ENCODE measurements at places on chromosomes 16 and 17.
A peak's percentile ranks its signal among the peaks of the same experiment; 100 is the strongest.

DNA sequence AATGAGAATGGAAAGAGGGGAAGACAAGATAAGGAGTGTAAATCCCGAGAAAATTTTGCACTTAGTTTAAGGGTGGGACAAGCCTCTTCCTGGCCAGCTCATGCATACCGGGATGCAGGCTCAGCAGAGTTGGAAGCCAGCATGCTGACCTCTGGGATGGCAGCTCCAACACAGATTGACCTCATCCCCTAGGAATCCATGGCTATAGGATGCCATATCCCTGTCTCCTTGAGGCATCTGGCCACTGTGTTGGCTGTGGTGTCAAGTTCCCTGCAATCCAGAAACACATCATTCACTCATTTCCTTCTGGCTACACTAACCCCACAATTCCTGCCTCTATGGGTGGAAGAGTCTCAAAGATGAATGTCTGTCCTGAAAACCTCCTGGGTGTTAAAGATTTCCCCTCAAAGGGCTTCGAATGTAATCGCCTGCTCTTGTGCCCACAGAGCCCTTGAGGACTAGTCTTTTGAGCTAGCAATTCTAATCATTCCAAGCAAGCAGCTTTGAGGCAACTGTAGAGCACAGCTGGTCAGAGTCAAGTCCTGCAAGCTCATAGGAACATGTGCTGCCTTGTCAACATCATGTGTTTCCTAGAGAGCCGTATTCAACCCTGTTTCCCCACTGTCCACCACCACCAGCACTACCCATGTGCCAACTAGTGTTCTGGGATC lies 141.4 kb downstream of the PMP22 start:
- DNase-seq = no peak

DNA sequence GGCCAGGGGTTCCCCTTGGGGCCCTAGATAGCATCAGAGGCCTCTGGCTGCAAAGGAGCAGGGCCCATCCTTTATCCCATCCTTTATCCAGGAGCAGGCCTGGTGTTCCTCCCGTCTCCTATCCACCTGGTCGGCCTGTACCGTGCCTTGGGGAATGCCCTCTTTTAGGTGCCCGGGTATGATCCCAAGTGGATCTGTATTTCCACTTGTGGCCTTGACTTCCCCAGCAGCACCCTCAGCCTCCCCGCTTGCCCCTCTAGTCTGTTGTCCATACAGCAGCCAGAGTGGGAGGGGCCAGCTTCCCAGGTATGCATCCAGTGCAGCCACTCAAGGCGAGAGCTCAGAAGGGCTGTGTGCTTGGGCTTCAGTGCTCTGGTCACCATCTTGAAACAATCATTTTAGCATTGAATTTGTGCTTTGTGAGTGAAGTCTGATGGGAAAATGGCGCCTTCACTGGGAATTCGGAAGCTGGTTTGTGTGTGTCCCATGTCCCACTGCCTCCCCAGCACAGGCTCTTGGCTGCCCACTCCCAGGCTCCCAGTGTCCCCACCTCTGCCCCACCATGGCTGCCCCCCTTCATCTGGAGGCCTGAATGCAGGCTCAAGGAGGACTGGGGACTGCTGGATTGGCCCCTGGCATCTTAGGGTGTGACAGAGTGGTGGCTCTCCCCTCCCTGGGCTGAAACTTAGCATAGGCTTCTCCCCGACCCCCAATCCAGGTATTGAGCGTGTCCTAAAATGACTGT lies 3.3 kb upstream of the RNF112 start:
- DNase-seq = no peak

DNA sequence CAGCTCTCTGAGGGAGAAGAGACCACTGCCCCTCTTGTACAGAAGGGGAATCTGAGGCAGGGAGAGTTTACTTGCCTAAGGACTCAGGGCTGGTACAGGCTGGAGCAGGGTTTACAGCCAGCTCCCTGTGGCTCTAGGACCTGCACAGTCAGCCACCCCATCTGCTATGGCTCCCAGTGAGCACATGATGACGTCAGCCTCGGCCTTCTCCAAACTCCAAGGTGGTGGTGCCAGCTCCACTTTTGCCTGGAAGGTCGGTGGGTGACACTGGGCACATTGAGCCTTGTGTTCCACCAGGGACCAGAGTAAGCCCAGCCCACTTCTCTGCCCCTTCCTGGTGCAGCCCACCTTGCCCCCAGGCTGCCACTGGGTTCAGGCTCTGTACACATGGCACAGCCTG lies 202.2 kb downstream of the ENGASE start:
- DNase-seq = no peak

GRCh38 chr16:14292051-14292825 lies 221.1 kb downstream of the MRTFB start:
- DNase-seq = no peak

- DNase-seq = no peak
Observed at GRCh38 chr16:27430923-27431484, 29.0 kb downstream of the IL21R start.

DNA sequence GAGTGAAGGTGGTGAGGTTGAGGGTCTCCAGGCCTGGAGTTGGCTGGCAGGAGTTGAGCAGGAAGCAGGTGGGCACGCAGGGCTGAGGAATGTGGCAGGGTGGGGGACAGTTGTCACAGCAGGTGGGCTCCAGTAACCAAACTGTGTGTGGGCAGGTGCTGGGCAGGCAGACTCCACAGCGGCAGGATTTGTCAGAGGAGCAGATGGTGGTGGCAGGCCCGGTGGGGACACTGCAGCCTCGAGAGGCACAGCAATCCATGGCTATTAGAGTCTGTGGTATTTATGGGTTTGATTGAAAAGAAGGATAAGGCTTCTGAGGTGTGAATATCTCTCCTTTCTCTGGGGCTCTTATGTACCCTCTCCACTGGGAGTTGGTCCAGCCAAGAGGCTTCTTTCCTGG lies at the start of gene KRTAP3-3:
Gene KRTAP3-3, minus strand, starts transcription at position 326 of the 400 bp plus-strand sequence. Its CDS starts 67 bp downstream, at position 259.
- DNase-seq = no peak

DNA sequence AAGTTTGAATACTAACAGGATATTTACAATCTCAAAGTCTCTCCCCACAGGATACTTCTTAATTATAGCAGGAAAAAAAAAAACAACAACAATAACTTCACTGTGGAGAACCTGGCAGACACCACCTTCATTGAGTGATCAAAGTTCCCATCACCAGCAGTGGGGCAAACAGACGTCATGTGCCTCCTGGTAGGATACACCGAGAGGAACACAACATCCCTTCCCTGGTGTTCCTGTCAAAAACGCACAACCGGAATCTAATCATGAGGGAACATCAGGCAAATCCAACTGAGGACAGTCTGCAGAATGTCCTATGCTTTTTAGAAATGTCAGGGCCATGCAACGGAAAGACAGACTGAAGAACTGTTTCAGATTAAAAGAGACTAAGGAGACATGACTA lies 80.0 kb downstream of the ZFHX3 start:
- no peak for DNase-seq

- no peak for DNase-seq
Observed at GRCh38 chr17:22517716-22518115, 825.4 kb downstream of the KCNJ18 start.

GRCh38 chr16:22359679-22360078 lies 14.7 kb downstream of the CDR2 start:
- no peak for DNase-seq

DNA sequence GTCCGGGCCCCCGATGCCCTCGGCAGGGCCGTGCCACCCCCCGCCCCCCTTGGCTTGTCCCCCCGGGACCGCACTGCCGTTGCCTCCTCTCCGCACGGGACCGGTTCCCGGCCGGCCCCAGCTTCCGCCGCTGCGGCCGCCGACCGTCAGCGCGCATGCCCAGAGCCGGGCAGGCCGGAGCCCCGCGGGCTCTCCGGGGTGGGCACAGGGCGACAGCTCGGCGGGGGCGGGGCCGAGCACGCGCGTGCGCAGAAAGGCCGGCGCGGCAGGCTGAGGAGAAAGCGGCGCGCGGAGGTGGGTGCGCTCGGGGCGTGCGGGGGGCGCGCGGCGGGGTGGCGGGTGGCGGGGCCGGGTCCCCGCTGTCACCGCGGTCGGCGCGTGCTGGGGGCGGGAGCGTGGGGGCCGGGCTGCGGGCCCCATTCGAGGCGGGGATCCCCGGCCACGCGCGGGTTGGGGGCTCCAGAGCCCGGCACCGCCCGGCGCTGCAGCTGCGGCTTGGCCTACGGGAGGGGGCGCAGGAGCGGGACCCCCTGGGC lies at the start of gene TBC1D24:
Gene TBC1D24, plus strand, starts transcription at position 251 of the 536 bp plus-strand sequence. CDS start 21,022 bp downstream, outside the sequence.
- DNase-seq = peak; percentile 68

DNA sequence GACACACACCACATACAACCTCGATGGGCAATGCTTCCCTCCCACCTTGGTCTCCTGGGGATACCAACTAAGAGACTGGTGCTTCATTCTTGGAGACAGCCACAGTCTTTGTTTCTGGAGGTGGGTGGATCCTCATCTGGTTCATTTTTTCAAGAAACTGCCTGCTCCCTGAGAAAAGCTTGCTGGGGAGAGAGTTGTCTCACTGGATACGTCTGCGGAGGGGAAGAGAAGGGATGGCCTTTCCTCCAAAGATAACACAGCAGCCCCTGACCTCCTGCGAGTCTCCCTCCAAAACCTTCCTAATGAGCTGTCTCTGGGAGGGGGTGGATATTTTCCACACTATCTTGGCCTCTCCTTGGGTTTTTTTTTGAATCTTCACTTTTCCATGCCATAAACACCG lies 221.2 kb downstream of the SOX9 start:
- DNase-seq = no peak

- peak; percentile 42 for DNase-seq
Observed at GRCh38 chr16:29148867-29149272, 164.0 kb downstream of the LAT start.

DNA sequence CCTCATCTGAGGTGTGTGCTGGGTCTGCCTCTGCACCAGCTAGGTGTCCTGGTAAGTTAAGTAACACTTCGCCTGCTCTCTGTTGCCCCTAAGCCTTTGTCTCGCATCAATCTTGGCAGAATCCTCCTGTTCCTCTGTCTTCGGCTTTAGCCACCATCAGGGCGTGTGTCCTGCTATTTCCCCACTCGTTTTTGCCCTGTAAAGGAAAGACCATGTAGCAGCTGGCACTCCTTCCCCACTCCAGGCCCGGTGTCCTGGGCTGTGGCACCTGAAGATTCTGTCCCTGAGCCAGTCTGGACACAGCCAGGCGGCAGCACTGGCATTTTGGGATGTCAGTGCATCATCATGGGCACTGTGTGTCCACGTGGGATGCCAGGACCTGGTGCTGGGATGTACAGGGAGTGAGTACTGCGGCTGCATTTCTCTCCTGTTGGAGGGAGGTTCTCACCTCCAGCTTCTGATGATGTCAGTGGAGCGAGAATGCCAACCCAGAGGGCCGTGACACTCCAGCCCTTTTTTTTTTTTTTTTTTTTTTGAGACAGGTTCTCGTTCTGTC lies 26.2 kb upstream of the FOXK2 start:
- DNase-seq = no peak

GRCh38 chr17:2435181-2435741 lies 34.4 kb upstream of the MNT start:
- DNase-seq = no peak

- DNase-seq = no peak
Observed at GRCh38 chr17:8940866-8941471, 24.5 kb downstream of the PIK3R5 start.

DNA sequence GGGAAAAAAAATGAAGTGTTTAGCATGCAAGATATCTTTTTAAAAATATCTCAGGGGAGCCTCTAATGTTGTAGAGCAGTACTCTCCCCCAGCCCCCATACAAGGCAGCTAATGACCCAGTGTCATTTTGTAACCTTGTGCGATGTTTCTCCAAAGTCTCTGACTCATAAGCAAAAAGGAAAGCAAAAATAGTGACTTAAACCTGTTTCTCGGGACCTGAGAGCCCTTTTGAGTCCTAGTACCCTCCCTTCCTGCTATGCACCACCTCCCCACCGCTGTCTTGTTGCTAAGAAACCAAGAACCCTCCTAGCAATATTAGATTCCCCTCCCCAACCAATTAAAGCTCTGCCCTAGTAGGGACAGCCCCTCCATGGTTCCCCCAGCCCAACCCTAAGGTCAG lies 2.8 kb downstream of the MYCBPAP start:
- DNase-seq = no peak

GRCh38 chr17:2898255-2898926 lies 102.2 kb downstream of the RAP1GAP2 start:
- no peak for DNase-seq

DNA sequence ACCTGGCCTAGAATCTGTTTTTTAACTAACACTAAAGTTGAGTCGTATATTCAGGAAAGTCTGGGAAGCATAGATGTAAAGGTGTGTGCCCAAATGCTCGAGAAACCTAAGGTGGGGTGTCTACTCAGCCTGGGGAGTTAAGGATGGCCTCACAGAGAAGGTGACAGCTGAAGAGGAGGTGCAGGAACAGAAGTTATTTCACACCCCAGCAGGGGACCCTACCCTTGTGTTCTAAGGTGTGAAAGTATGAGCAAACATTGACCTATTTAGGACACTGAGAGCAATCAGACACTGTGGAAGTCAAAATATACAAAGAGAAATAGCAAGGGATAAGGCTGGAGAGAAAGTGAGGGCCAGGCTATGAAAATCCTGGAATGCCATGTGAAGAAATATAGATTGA lies 49.0 kb upstream of the DHX40 start:
- no peak for DNase-seq

GRCh38 chr17:72556944-72557826 lies 436.4 kb downstream of the SOX9 start:
- no peak for DNase-seq

DNA sequence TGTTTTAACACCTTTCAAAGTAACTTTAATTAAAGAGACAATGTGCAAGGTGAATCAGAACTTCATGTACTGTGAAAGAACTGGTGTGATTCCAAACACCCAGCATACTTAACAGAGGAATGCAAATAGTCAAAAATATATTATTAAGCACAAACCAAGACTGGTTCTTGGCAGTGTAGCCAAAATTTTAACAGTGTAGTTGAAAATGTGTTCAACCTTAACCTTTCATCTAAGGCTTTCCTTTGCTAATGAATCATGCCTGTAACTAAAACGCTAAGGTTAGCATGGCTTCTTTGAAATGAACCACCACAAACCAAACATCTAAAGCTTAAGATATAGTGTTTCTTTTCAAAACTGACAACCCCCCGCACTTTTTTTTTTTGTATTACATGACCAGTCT lies 146.3 kb upstream of the AXIN2 start:
- no peak for DNase-seq

DNA sequence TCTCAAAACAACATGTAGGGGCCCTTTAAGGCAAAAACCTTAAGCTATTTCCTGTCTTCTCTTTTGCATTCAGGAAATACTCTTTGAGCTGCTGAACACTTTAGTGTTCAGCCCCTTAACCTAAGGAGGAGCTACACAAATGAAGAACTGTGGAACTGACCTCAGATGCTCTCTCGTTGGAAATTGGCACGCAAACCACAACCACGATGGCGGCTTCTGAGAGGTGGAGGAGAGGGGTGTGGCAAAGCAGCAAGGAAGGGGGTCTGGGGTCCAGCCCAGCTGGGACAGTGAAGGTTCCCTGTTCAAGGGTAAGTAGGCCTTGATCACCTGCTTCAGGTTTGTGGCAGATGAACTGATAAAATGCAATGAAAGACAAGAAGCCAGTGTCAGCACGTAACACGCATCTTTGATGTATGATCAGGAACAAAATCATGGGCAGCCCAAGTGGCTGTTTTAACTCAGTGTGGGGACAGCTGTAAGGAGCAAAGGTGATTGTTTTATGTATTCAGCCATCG lies 291.6 kb upstream of the TNRC6C start:
- no peak for DNase-seq

DNA sequence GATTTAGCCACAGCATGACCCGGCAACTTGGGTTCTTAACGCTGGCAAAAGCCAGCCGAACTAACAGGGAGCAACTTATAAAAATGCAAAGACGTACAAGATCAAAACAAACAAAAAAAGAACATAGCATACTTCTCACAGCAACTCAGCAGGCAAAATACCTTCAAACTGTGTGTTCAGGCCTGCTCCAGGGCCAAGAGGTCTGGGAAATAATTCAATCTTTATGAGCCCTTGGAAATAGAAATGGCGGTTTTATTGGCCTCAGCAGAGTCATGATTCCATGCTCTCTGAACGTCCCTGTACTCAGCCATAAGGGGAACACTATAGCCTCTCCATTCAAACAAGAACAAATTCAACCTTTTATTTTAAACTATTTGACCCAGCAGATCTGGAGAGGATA lies 101.3 kb upstream of the C17orf78 start:
- no peak for DNase-seq

All from stimulated activated CD4-positive, alpha-beta T cell treated with anti-CD3 and anti-CD28 coated beads, TNF-alpha, amount 100 ng/mL, for 4 hours (primary cell).